WTC11 (cell line): ENCODE measurements at places on chromosomes 11 and 22. TPM values are rescaled to one million over a fixed set of nuclear protein-coding genes. Genes with fewer than 3 reads are reported as not detected.

LAYN gene
- total RNA-seq, result 3.0 to 3.7 TPM (median 3.6 TPM) in 3 replicates

DNA sequence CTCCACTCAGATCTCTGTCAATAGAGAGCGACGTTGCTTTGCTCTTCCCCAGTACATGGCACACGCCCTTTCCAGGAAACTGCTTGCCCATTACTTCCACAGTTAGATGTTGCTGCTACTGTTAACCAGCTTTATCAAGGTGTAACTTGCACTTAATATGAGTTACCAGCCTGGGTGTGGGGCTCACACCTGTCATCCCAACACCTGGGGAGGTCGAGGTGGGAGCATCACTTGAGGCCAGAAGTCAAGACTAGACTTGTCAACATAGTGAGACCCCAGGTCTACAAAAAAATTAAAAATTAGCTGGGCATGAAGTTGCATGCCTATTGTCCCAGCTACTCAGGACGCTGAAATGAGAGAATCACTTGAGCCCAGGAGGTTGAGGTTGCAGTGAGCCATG lies 177.1 kb upstream of the B3GAT1 start:
- H3K4me3 ChIP-seq, result no peak overlapping the region
- H3K27ac ChIP-seq, result no peak overlapping the region
- DNase-seq, result no peak
- H3K4me1 ChIP-seq, result peaks cover 14% of the 10 kb centered on the region
- H3K27me3 ChIP-seq, result peaks cover 5% of the 10 kb centered on the region; the same call in 1 of the 2 replicates

USP28 gene
- total RNA-seq, result 129 to 142 TPM (median 138 TPM) in 3 replicates

DNA sequence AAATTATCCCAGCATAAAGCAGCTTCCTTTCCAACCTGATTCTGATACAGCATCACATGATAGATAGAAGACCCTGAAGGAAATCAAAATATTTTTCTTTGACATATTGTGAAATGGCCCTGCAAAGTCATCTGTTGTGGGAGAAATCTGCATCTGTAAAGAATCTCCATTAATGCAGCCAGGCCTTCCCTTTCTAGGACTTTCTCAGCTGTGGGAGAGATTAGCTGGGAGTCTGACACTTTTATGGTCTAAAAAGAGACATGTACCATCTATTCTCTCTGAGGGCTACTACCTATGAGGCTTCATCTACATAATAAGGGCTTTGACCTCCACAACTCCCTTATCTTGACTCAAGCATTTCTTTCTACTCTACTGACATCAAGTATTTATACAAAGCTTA lies 238.1 kb downstream of the SWAP70 start:
- peak overlapping the region; percentile 82 for H3K27ac ChIP-seq
- peaks cover 58% of the 10 kb centered on the region for H3K4me1 ChIP-seq
- no peak for DNase-seq
- no peaks in the 10 kb centered on the region for H3K27me3 ChIP-seq
- H3K36me3 ChIP-seq, result no peaks in the 10 kb centered on the region

TCN1 gene
- total RNA-seq, result not detected in 3 replicates

DNA sequence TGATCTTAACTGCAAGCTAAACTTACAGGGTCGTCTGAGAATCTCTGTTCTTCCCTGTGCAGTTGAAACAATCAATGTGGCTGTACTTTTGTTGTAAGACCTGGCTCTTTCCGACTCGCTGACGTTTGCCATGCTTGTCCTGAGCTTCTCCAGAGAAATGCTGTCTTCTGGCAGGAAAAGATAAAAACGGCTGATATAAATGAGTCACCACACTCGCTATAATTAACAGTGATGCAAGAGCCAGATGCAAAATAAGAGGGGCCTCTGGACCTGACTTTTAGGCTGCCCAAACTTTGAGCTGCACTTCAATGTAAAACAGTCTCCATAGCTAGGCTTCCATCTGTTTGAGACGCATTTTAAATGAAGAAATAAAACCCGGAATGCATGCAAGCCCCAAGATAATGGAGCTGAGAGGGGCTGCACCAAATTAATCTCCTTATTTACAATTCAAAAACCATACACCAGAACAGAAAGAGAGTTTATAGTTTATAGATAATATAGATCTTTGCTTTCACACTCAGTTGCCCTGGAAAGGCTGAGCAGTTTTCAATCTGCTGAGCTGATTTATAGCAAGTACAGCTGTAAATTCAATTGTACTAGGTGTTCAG lies 48.5 kb downstream of the WT1 start:
- no peak overlapping the region for H3K4me3 ChIP-seq
- H3K27me3 ChIP-seq, result no peaks in the 10 kb centered on the region; the same call in 1 of the 2 replicates
- H3K27ac ChIP-seq, result no peak overlapping the region
- DNase-seq, result no peak
